HFFc6 (cell line): ENCODE measurements at places on chromosomes 2 and 18. TPM values are rescaled to one million over a fixed set of nuclear protein-coding genes. Genes with fewer than 3 reads are reported as not detected.

- H3K4me3 ChIP-seq: no peak overlapping the region
- H3K4me1 ChIP-seq: no peaks in the 10 kb centered on the region
- no peak overlapping the region for H3K27ac ChIP-seq
Measured at GRCh38 chr2:173311844-173312606, 42.6 kb upstream of the CDCA7 start.

The CYP27C1 gene
- total RNA-seq: 0.09 to 0.11 TPM (median 0.09 TPM) in 3 replicates

DNA sequence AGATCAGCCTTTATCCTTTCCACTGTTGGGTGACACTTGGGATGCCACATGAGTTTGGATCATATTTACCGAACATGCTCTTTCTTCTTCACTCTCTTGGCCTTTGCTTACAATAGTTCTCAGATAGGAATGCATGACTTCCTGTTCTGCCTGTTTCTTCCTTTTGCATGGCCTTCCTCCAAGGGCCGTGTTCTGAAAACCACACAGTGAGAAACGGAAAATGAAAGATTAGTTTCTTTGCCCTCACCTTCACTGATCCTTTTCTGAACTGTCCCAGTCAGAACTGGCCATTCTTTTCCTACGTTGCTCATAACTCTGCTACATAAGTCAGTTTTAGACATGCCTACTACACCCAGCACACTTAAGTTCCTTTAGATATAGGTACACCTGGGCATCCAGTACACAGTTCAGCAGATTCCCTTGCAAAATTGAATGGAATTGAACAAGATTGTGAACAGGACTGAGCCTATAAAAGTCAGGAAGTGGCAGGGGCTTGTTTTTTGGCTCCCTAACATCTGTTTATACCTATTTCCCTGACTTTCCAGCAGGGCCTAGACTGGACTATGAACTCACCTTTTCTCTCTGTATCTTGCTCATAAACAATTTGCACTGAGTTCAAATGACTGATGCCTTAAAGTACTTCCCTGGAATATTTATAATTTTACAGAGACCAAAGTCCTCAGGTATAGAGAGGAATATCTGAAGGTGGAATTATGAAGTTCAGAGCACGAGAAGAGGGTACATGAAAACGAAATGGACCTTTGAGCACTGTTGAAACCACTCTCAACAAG, 186.4 kb upstream of the ST6GAL2 start:
- no peak overlapping the region for H3K4me3 ChIP-seq
- peaks cover 7% of the 10 kb centered on the region for H3K27me3 ChIP-seq
- DNase-seq: peak; percentile 10

DNA sequence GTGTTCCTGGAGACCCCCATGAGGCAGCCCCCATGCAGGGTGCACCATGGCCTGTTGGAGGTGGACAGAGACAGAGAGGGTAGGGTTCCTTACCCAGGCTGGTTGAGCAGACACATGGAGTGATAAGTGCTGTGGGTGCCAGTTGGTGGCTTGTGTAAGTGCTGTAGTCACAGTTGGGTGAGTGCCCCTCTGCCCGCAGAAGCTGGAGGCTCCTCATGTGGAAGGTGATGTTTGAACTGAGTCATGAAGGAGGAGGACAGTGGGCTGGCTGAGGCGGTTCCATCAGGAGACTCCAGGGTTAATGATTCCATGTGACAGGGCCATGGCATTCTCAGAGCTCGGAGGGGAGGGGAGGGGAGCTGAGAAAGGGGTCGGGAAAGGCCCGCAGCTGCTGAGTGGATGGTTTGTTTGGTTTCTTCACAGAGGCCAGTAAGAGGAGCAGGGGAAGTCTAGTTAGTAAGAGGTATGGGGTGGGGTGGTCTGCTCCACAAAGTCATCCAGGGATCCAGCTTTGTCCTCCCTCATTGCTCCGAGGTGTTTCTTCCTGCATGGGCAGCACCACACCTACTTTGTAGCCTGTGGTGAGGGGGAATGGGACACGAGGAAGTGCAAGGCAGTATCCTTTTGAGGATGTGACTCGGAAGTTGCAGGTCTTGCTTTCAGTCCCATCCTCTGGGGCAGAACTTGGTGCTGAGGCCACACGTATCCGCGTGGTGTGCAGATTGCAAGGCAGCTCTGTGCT, 13.6 kb downstream of the IMPA2 start:
- peak; percentile 18 for DNase-seq
- H3K4me1 ChIP-seq: peaks cover 23% of the 10 kb centered on the region
- H3K4me3 ChIP-seq: peak overlapping the region; percentile 65
- no peaks in the 10 kb centered on the region for H3K36me3 ChIP-seq
- H3K27me3 ChIP-seq: peaks cover 5% of the 10 kb centered on the region

DNA sequence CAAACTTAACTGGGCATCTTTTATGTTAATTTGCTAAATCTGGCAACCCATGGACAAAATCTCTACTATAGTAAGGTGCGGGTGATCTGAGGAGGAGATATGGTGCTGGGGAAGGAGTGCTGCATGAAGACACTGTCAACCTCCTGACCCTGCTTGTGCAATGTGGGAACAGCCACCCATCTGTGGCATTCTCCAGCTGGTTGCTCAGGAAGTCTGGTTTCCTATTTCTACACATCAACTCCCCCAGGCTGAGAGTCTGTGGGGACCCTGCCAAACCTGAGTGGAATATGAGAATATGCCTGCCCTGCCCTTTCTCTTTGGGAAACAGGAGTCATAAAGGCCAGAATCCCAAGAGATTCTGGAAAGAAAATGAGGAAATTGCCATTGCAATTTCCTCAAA, 60.1 kb upstream of the PAX3 start:
- no peaks in the 10 kb centered on the region for H3K36me3 ChIP-seq
- no peaks in the 10 kb centered on the region for H3K27me3 ChIP-seq
- H3K27ac ChIP-seq: no peak overlapping the region

DNA sequence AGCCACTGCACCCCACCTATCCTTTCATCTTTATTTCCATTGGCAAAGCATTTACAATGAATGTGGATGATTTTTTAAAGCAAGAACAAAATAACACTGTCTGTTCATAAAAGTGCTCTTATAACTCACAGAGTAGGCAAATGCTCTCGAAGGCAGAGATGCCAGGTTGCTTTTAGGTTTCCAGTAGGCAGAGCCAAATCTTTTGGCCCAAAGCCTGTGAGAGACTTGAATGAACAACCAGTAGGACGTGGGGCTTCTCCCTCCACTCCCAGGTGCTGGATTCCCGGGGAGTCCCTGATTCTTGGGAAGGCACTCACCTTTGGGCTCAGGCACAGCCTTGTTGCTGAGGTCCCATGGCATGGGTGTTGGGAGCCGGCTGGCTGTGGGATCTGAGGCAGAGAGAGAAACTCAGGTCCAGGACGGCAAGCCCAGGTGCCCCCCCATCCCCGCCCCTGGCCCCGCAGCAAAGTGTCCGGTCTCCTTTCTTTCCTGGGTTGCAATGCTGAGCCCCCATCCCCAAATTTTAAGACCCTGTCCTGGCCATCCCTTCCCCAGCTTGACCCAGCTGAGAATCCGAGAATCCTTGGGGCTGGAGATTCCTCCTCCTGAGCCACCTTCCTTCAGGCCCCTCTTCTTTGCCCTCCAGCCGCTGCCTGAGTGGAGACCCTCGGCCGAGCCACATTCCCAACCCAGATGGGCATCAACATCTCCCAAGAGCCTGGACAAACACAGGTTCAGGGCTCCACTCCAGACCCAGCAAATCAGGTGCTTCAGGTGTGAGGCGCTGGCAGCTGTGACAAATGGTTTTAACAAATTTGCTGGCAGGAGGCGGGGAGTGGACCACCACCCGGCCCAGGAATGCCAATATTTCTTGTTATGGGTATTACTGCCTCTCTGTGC, 5.8 kb downstream of the NEURL3 start:
- H3K27me3 ChIP-seq: peaks cover 47% of the 10 kb centered on the region
- H3K4me1 ChIP-seq: no peaks in the 10 kb centered on the region
- no peak overlapping the region for H3K27ac ChIP-seq

The NLRC4 gene
- total RNA-seq: not detected in 3 replicates

The CHRNG gene
- total RNA-seq: not detected in 2 replicates

DNA sequence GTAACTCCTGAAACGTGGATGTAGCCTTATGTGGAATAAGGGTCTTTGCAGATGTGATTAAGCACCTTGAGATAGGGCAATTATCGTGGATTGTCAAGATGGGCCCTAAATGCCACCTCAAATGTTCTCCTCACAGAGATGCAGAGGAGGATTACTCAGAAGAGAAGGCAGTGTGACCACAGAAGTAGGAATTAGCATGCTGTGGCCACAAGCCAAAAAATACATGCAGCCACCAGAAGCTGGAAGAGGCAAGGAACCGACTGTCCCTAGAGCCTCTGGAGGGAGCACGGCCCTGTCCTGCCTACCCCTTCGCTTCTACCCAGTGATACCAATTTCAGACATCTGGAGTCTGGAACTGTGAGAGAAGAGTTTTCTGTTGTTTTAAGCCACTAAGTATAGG, 47.3 kb upstream of the MGAT5 start:
- no peaks in the 10 kb centered on the region for H3K27me3 ChIP-seq
- peak; percentile 82 for DNase-seq
- H3K27ac ChIP-seq: no peak overlapping the region; the same call in none of the 2 replicates
- no peak overlapping the region for H3K4me3 ChIP-seq
- no peaks in the 10 kb centered on the region; the same call in 1 of the 2 replicates for H3K4me1 ChIP-seq
- no peaks in the 10 kb centered on the region for H3K36me3 ChIP-seq

GRCh38 chr18:21369146-21369545, 127.1 kb downstream of the GREB1L start:
- H3K36me3 ChIP-seq: peaks cover 4% of the 10 kb centered on the region; the same call in 1 of the 2 replicates
- H3K27me3 ChIP-seq: no peaks in the 10 kb centered on the region
- H3K27ac ChIP-seq: peak overlapping the region; percentile 76
- peak; percentile 49 for DNase-seq

DNA sequence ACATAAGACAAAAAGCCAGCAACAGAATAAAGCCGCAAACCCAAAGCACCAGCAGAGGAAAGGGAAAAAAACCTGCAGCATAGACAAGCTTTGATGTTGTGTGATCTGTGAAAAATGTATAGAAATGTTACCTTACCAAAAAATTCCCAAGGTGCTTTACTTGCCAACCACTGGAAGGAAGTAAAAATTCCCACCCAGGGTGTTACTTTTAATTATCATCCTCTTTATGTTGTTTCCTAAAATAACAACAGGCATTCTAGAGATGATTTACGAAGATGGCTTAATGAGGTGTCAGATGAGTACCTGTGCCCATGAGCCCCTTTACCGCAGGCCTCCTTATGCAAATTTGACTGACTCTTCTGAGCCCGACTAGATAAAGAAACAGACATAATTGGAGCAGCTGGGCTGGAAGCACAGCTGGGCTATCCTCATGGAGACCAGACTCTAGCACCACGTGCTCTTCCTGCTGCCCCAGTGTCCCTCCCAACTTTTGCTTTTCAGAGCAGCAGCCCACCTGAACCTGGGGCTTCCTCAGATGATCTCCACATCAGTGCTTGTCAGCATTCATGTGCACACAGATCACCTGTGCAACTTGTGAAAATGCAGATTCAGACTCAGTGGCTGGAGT, 41.5 kb downstream of the SRSF7 start:
- no peak overlapping the region for H3K4me3 ChIP-seq
- no peak overlapping the region for H3K27ac ChIP-seq
- H3K36me3 ChIP-seq: peaks cover 13% of the 10 kb centered on the region
- H3K27me3 ChIP-seq: peaks cover 6% of the 10 kb centered on the region
- peaks cover 9% of the 10 kb centered on the region; the same call in 1 of the 2 replicates for H3K4me1 ChIP-seq

DNA sequence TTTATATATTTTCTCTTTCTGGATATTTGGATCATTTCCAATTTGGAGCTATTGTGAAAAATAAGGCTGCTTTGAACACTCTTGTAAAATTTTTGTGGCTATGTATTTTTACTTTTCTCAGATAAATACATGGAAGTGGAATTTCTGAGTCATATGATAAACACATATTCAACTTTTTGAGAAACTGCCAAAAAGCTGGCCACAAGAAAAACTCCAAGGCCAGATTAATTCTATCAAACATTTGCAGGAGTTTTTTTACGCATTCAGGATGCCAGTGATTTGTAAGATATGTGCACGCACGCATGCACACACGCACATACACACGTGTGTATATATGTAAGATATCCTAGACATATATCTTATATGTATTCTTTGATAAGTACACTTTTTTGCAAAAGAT, 477.5 kb upstream of the SPHKAP start:
- peak overlapping the region; percentile 19; the same call in 1 of the 2 replicates for H3K27ac ChIP-seq
- H3K36me3 ChIP-seq: 0 out of 2 replicates have a peak, but pooled peaks cover 14% of the 10 kb centered on the region
- H3K4me3 ChIP-seq: no peak overlapping the region

The ZNF514 gene
- total RNA-seq: 6.7 to 8.3 TPM (median 7.2 TPM) in 3 replicates

DNA sequence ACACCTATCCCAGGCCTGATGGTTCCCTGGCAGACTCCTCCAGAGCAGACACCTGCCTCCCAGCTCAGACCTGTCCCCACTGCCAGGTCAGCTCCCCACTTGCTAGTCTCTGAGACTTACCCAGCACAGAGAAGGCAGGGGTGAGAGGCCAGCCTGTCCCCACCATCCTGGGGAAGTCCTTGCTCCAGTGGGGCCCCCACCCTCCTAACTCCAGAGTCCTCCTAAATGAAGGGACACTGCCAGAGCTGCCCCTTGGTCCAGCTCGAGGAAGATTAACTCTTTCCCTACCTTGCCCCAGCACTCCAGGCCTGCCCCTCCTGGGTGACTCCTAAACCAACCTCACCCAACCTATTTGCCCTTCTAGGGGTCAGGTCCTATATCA, 30.4 kb upstream of the TNS1 start:
- H3K4me3 ChIP-seq: no peak overlapping the region
- DNase-seq: no peak
- no peaks in the 10 kb centered on the region for H3K36me3 ChIP-seq
- no peaks in the 10 kb centered on the region for H3K4me1 ChIP-seq

The AAMP gene
- 79.7 to 104 TPM (median 85.6 TPM) in 3 replicates for total RNA-seq

GRCh38 chr2:71611781-71612527, 158.6 kb downstream of the DYSF start:
- no peaks in the 10 kb centered on the region for H3K36me3 ChIP-seq
- H3K27me3 ChIP-seq: peaks cover 25% of the 10 kb centered on the region
- no peak overlapping the region for H3K27ac ChIP-seq
- H3K4me3 ChIP-seq: no peak overlapping the region
- DNase-seq: no peak

GRCh38 chr18:79139206-79139605, 70.0 kb downstream of the ATP9B start:
- H3K27ac ChIP-seq: no peak overlapping the region
- no peaks in the 10 kb centered on the region; the same call in 1 of the 2 replicates for H3K27me3 ChIP-seq
- H3K36me3 ChIP-seq: no peaks in the 10 kb centered on the region
- no peak overlapping the region for H3K4me3 ChIP-seq

The NGEF gene
- total RNA-seq: 0.36 TPM in 1 of 3 replicates, not detected in the others

The FNDC4 gene
- total RNA-seq: 2.7 to 6.9 TPM (median 3.4 TPM) in 3 replicates

GRCh38 chr18:2570772-2571199, 519 bp downstream of the METTL4 start:
- peak; percentile 73 for DNase-seq
- H3K27ac ChIP-seq: peak overlapping the region; percentile 99
